ENCODE measurements at places on chromosomes 12 and 14.
A peak's percentile ranks its signal among the peaks of the same experiment; 100 is the strongest.

- DNase-seq = no peak
Measured at GRCh38 chr12:3473171-3473570, 17.8 kb upstream of the PRMT8 start.

DNA sequence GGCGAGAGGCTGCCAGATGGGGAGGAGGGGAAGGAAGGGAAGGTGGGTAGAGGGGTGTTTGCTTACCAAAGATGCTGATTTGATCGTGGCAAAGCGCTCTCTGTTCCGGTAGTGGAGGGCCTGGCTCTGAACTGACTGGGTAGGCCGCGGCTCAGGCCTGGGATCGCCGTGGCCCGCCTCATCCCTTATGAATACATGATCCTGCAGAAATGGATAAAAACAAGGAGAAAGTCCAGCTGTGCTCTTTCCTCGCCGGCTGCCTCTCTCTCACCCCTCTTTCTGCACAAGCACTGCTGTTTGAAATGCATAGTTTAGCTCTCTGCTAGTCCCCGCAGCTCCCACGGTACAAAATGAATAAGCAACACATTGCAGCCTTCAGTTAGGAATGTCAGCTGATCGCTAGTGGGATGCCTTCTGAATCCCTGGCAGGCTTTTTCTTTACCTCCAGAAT is 53.8 kb downstream of the PEBP1 start:
- DNase-seq = peak; percentile 61

DNA sequence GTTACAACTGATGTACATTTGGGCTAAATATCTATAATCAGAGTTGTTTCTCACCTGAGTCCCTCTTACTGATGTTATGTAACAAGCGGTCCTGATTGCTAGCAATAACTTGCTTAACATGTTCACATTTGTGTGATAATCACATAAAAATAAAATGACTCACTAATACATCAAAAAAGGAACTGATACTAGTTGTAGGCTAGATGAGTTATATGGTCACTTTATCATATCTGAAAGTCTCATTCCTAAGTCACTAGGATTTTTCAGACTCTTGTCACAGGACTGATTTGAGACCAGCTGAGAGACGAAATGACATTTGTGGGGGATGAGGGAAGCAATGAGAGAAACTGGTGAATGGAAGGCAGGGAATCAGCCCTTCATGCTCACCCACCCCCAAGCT is 34.3 kb downstream of the NKX2-1 start:
- no peak for DNase-seq

- peak; percentile 60 for DNase-seq
Measured at GRCh38 chr12:55019784-55020183, at the start of gene NEUROD4. Gene NEUROD4, plus strand, starts transcription at chr12:55019974. Its CDS starts 6,466 bp downstream, at chr12:55026440.

DNA sequence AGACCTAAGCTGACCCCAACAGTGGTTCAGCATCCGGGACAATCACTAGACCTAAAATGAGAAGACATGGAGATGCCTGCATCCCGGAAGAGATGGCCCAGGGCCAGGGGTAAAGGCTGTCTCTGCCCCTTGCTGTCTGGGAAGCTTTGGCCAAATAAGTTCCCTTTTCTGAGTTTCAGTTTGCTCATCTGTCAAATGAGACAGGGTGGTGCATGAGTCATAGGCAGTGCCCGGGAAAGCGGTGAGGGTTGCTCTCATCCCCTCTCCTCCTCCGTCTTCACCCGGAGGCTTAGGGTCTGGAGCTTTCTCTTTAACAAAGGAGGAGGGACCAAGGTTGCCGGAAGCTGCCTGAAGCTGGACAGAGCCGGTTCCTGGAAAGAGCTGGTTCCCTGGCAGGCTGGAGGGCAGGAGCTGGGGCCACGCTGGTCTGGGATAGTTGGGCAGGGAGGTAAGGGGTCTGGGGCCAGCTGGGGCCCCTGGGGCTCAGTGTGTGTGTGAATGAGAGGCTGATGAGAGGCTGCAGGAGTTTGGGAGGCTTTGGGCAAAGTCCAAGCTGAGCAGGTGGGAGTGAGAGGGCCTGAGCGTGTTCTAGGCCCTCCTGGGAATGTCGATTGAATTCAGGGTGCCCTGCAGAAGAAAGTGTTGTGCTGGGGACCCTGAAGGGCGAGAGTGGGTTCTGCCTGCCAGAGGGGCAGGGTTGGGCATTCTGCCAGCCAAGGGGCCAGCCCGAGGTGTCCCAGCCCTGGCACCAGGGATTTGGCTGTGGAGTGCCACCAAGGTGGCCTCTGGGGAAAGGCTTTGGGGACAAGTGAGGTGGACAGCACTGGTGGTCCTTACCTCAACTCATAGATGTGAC is at the start of gene SDSL:
Gene SDSL, plus strand, starts transcription at position 351 of the 856 bp plus-strand sequence. CDS start 5,603 bp downstream, outside the sequence.
- DNase-seq = peak; percentile 86

GRCh38 chr14:21704338-21704737 is 30.7 kb upstream of the OR4E1 start:
- DNase-seq = no peak

DNA sequence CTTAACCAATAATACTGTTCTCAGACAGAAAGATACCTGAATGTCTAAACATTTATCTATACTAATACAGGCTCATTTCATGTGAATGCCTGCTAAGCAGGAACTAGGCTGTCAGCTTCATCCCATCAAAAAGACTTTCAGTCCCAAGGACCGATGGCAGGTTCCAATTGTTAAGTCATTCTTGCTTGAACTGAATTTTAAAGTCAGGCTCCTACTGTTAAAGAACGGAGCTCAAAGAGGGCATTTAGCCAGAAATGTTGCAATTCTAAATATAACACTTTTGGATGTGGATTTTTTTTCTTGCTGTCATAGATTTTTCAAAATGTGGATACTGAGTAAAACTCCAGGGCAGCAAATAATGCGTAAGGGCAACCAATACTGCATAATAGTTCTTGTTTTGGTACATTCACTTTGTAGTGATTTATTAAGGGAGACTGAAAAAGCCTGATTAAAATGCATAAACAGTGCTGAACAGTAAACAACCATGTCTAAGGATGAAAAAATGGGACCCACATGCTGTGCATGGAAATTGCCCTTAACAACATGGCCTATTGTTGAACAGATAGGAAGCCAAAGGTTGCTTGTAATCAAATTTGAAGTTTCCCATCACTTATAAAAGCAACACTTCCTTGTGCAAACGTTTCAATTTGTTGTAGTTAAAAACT is 38.6 kb upstream of the DBX2 start:
- no peak for DNase-seq

DNA sequence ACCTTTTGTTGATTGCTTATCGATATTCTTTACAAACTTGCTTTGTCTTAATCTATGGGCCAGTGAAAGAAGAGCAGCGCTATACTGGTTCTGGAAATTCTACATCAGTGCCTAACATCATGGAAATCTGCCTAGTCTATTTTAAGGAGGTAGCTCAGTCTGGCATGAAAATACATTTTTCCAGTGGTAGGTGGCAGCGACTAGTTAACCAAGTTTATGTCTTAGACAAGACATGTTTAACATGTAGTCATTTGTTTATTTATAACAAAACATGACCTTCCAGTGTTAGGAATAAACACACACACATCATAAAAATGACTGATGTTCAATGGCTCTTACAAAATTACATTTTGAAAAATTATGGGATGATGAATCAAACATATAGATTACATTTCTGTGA is 336.0 kb upstream of the SOX5 start:
- DNase-seq = peak; percentile 16

GRCh38 chr14:95683793-95684192 is 2.4 kb upstream of the TCL1B start:
- DNase-seq = no peak

All from mesenchymal stem cell (in vitro differentiated cells and primary cell).